Amniotic stem cell (primary cell): ENCODE measurements at places on chromosomes 12 and 14.

DNA sequence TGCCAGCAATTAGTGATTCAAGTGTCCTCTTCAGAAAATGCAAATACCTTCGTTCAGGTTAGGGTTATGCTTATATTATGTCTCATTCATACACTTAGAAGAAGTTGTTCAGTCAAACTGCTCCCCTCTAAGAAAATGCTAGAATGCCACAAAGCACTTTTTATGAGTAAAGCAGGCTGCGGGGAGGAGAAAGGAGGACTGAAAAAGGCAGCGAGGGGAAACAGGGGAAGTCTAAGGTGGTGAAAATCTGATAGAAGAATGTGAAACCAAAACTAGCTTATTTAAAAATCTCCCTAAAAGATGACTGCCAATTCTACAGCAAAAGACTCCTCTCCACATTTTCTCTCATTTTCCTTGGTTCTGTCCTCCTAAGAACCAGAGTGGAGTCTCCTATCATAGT is 70.1 kb downstream of the PRKD1 start:
- no peak for DNase-seq

GRCh38 chr12:21223930-21224329 is 92.9 kb downstream of the SLCO1B1 start:
- DNase-seq = no peak

DNA sequence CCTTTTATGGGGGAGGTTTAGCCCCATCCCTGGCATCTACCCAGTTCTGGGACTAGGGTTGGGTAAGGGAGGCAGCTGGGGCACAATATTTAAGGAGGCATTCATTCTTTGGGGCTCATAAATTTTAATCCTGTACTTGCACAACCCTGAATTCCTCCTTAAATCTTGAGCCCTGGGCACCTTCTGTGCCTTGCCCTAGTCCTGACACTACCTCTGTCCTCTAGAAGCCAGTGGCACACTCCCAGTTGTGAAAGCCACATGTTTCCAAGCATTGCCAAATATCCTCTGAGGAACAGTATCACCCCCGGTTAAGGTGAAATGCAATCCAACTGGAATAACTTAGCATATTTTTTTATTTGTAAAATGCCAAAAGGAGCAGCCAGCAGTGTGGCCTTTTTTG is 36.6 kb downstream of the SLC16A7 start:
- no peak for DNase-seq

DNA sequence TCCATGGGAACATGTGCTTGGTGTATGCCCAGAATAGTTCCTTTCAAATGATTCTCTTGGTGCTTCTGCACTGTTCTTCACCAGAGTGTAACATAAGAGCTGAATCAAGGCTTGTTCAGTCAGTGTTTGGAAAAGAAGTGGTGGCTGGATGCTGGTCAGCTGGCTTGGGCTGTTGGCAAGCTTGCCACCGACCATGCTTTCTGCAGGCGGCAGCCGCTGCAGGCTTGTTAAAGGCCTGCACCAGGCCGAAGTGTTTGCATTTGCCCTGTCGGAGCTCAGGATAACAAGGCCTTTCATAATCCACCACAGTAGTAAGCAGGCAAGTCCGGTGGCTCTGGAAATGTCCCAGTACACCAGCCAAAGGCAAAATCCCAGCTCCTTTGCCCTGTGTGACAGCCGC is 26.9 kb downstream of the DAAM1 start:
- no peak for DNase-seq

GRCh38 chr14:56195704-56196103 is 77.5 kb downstream of the PELI2 start:
- no peak for DNase-seq

GRCh38 chr12:124017064-124017463 is 44.0 kb downstream of the ZNF664 start:
- no peak for DNase-seq

- no peak for DNase-seq
Observed at GRCh38 chr12:12097891-12098690, 27.4 kb downstream of the BCL2L14 start.

GRCh38 chr14:68801631-68802030 is 8.8 kb upstream of the ZFP36L1 start:
- no peak for DNase-seq

- DNase-seq = no peak
Observed at GRCh38 chr12:113127791-113128199, 7.8 kb downstream of the RASAL1 start.

DNA sequence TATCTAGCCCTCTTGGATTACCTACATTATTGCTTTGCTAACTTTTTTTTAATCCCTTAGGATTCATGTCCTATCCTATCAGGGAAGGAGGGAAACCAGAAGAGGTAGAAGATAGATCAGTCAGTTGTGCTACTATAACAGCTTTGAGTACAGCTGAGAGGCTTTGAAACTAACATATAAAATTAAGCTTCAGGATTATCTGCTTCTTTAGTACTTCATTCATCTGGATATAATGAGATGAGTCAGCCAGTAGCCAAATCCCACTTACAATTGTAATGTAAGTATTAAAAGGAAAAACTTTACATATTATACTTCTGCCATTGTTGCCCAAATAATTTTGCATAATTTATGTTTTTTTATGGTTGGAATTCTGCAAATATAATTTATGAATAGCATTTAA is 33.4 kb upstream of the ANO6 start:
- no peak for DNase-seq

DNA sequence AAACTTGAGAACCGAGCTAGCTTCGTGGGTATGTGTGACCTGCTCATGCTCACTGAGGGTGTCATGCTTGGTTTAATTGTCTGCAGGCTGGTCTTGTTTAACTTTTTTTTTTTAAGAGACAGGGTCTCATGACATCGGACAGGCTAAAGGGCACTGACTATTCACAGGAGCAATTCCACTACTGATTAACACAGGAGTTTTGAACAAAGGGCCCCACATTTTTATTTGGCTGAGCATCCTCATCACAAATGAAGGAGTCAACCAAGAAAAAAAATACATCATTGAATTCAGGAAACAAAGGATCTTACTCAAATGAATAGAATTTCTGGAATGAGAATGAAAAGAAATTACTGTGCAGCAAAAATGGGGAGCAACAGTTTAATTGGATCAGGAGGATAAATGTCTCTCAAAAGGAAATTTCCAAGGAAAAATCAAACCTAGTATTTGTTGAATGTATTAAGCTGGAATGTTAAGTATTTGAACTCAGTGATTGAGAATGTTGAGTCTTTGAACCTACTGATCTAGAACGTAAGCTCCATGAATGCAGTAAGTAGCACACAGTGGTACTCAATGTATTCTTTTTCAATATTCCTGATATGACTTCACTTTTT is 20.8 kb upstream of the PYROXD1 start:
- DNase-seq = no peak

GRCh38 chr12:88650715-88651114 is 70.4 kb upstream of the KITLG start:
- DNase-seq = no peak

GRCh38 chr14:68285421-68286179 is 466.0 kb downstream of the RAD51B start:
- DNase-seq = no peak

GRCh38 chr12:24197532-24197931 is 248.1 kb upstream of the SOX5 start:
- no peak for DNase-seq
